Stimulated activated CD8-positive, alpha-beta memory T cell treated with anti-CD3 and anti-CD28 coated beads, Interleukin-2, amount 100 ng/mL, for 1 hour (primary cell): ENCODE measurements at places on chromosomes 7 and 10.

- DNase-seq, result no peak
These were observed 362.6 kb downstream of the FGFR2 start for GRCh38 chr10:121235692-121236091.

- DNase-seq, result peak; percentile 15
These were observed 94.5 kb downstream of the MAD1L1 start for GRCh38 chr7:2138146-2138765.

DNA sequence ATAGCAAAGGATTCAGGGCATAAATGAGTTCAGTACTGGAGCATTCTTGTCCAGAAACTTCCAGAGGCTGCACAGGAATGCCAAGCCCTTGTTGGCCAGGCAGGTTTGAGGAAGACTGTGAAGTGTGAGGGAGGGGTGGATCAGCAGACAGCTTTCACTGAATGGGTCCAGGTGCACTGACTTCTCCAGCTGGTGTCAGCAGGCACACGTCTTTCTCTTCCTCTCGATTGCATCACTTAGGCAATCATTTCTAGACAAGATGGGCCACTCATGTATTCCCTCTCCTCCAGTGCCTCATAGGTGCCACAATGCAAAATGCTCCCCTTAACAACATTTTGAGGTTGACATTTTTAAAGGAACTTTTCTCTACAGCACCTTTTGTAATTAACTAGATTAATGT, 15.6 kb upstream of the PLEKHS1 start:
- no peak for DNase-seq

DNA sequence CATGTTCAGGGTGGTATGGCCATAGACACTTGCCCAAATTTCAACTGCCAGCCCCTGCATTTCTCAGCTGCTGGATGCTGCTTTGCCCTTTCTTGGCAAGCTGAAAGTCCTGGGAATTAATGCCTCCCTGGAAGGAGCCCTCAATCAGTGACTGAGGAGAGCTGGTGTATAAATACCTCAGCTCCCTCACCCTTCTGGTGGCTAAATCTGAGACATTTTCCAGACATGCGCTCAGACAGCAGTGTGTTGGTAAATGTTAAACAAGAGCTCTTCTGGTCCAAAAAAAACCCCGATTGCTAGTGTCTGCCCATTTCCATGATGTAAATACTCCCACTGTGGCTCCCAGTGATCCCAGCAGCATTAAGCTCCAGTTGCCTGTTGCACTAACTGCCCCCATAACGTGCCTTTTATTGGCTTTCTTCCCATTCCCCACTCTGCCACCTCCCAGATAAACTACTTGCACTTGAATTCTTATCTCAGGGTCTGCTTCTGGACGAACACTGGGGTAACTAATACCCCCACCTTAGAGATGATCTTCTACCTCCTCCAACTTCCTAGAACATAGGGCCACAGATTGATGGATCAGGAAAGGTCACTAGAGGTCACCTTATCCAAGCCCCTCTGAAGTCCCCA, 6.7 kb upstream of the MYH16 start:
- no peak for DNase-seq

DNA sequence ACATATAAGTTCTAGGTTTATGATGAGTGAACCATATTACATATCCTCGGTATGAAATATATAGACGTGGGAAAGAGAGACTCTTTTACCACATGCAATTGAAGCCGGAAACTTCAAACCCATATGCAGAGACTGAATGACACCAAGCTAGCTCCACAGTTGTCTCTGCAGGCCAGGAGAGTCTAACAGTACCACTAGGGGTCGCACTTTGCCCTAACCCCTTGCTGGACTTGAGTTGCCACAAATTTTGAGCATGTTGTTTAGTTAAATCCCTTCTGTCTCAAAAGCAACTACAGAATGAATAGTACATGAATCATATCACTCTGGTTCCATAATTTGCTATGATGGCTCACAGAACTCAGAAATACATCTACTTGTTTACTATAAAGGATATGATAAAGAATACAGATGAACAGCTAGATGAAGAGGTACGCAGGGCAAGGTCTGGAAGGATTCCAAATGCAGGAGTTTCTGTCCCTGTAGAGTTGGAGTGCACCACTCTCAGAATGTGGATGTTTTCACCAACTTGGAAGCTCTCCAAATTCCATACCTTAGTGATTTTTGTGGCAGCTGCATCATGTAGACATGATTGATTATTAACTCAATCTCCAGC, 112.4 kb upstream of the YAE1 start:
- peak; percentile 12 for DNase-seq

GRCh38 chr10:104197364-104197763, 34.8 kb downstream of the CFAP43 start:
- no peak for DNase-seq

- DNase-seq, result no peak
These were observed 170.1 kb downstream of the GATA3 start for GRCh38 chr10:8224591-8224990.

DNA sequence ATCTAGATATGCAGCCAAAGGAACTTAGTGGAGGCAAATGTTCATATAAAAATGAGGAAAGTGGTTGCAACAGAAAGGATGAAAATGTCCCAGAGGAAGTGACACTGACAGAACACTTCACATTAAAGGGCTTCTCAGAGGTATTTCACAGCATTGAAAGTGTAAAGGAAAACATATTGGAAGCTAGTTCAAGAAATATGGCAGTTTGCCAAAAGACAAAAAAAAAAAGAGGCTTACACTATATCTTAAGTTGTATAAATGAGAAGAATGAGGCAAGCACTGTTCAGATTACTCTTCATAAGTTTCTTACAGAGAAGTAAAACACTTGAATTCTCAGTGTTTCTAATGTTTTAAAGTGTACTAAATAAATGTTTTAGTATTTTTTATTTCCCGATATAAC, 20.1 kb downstream of the RUNDC3B start:
- DNase-seq, result no peak

- no peak for DNase-seq
These were observed 24.9 kb downstream of the ZNF783 start for GRCh38 chr7:149286811-149287400.

DNA sequence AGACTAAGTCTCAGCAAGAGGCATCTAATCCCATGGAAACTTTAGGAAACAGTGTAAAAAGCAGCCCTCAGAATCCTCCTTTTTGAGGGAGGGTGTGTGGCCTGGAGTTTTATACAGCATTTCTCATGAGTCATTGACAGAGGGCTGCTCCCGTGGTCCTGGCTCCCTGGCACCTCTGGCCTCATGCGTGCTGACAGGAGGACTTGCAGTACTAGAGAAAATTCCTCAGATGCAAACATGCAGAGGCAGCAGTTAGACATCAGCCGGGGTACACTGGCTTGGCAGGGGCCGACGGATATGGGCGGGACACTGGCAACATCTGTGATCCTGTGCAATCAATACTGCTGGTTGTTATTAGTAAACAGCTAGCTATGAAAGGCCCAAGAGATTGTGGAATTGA, 925.1 kb upstream of the CELF2 start:
- DNase-seq, result no peak

- DNase-seq, result no peak
These were observed 4.9 kb upstream of the ZFYVE27 start for GRCh38 chr10:97732052-97732359.

DNA sequence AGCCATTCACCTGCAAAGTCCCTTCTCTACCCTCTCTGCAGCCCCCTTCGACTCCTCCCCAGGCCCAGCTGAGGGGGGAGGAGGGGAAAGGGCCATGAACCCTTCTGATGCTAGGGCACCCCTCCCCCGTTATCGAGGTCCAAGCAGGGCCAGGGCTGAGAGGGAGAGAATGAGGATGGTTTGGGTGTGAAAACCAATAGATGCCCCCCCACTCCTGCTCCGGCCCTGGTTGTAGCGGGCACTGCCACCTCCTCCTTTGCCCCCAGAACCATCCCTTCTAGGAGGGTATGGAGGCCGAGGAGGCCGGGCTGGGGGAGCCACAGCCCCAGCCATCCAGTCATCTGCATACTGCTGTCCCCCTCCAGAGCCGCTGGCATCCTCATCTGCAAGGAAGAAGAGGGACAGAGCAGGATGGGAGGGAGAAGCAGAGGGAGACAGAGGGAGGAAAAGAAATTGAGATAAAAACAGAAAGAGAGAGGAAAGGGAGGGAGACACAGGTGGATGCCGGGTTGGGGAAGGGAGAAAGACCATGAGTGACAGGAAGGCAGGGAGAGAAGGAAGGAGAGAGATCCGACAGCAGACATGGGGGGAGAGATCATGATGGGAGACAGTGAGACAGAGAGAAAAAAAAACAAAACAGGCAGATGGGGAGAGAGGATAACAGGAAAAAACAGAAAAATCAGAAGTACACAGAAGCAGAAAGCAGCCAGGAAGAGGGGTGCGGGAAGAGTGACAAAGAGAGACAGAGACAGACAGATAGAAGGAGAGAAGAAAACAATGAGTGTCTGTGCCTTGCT, 1.9 kb upstream of the GAL3ST4 start:
- no peak for DNase-seq

DNA sequence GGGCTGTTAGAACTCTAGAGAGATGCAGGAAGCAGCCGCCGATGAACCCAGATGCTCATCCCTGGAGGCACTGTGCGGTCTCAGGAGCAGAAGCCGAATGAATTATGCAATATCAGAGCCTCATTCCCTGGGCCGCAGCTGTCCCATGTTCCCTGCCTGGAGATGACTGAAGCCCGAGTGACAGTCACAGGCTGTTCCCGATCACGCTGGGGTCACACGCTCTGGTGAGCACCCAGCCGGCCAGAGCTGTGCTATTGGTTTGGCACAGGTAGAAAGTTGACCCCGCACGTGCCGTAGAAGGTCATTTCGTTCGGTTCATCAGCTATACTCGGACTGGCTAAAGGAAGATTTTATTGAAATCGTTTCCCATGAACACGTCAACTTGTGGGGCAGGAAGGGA, 140.5 kb upstream of the SH2B2 start:
- no peak for DNase-seq

DNA sequence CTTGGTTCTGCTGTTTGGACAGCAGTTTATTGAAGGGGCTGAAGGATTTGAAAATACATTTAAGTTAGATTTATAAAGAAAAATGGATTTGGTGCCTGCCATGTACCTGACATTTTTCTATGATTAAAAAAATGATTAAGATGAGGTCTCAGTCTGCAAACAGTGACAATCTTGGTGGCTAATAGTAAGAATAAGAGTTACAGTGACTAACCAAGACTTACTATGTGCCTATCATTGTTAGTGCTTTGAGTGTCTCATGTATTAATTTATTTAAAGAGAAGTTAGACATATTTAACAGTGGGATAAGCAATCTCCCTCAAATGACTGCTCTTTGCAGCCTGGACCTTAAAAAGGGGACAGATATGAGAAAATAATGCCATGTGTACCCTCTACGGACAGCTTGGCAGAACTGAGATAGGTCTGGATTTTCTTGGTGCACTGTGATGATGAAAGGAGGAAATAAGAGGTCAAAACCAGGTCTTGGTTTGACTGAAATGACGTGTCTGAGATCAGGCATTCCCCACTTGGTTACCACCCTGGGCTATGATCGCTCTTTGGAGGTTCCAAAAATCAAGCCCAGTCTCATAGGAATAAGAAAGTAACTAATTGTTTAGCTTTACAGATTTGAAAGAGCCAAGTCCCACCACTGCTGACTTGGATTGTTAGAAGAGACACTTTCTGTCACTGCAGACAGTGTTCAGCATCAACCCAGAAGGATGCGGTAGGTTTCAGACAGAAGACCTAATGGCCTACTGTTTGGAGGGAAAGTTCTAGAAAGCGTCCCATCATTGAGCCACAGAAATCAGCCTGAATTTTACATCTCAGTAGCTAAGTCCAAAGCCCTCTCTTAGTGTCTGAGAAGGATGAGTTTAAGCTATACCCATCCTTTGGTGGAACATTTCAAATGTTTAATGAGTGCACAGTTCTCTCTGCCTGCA, 2.1 kb downstream of the CASP7 start:
- DNase-seq, result no peak

- no peak for DNase-seq
These were observed 871 bp downstream of the POP7 start for GRCh38 chr7:100706672-100707311.

DNA sequence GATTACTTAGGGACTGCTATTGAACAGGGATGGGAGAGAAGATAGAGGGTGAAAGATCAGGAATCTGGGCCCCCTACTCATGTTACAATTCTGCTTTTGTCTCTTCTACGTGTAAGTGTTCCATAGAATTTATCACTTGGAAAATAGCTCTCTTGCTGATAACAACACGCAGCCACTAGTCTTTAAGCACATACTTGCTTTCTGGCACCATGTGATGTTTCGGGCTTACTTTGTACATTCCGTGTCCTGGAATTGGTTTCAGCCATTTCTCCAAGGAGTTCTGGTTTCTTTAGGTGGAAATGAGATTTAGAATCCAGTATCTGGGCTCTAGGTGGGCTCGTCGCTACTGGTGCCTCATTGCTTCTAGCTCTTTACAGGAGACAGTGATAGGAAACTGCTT, 59.7 kb downstream of the TFAM start:
- DNase-seq, result no peak

GRCh38 chr10:120262857-120263547, 194.0 kb upstream of the PLPP4 start:
- DNase-seq, result no peak

- DNase-seq, result no peak
These were observed 16.2 kb upstream of the DLD start for GRCh38 chr7:107874605-107875446.
